ENCODE measurements at places on chromosomes 7 and 10.
A peak's percentile ranks its signal among the peaks of the same experiment; 100 is the strongest.

DNA sequence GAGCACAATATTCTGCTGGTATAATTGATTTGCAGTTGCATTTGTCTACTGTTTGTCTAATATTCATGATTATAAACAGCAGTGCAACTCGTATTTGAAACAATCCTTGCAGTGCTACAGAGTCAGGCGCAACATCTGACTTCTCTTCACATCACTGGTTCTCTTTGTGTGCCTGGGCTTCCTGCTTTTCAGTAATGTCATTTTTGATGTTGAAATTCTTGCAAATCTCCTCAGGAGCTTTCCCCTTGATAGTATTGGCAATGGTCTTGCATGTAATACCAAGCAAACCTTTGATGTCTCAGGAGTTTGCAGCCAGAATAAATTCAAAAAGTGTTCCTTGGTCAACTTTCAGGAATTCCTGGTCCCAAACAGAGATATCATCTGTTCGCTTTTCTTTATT, 20.2 kb downstream of the HPS6 start:
- DNase-seq = no peak

GRCh38 chr10:125043841-125044658, 102.1 kb downstream of the ZRANB1 start:
- DNase-seq = no peak

DNA sequence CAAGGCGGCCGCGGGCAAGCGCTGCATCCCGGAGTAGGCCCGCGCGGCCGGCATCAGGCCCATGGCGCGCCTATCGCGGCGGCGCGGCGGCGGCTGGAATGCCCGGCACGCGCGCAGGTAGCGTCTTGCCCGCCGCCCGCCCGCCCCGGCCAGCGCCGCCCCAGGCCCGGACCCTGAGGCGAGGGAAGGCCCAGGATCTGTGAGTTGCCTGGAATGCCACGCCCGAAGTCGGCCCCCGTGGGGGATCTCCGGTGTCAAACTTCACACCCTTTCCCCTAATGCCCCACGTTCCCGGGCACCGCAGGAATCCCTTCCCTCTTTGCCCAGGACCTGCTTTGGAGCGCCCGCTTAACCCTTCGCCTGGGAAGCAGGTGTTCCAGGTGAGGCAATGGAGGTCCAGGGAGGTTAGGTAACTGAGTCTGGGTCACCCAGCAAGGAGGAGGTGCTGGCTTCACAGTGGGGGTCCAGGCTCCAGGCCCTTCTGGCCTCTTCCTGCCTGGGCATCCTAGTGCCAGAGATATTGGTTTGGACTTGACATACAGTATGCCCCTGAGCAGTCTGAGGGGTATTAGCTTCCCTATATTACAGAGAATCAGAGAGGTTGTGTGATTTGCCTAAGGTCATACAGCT, 138.1 kb downstream of the ARHGAP22 start:
- DNase-seq = no peak

GRCh38 chr10:10794791-10795191, 222.9 kb upstream of the CELF2 start:
- DNase-seq = no peak

DNA sequence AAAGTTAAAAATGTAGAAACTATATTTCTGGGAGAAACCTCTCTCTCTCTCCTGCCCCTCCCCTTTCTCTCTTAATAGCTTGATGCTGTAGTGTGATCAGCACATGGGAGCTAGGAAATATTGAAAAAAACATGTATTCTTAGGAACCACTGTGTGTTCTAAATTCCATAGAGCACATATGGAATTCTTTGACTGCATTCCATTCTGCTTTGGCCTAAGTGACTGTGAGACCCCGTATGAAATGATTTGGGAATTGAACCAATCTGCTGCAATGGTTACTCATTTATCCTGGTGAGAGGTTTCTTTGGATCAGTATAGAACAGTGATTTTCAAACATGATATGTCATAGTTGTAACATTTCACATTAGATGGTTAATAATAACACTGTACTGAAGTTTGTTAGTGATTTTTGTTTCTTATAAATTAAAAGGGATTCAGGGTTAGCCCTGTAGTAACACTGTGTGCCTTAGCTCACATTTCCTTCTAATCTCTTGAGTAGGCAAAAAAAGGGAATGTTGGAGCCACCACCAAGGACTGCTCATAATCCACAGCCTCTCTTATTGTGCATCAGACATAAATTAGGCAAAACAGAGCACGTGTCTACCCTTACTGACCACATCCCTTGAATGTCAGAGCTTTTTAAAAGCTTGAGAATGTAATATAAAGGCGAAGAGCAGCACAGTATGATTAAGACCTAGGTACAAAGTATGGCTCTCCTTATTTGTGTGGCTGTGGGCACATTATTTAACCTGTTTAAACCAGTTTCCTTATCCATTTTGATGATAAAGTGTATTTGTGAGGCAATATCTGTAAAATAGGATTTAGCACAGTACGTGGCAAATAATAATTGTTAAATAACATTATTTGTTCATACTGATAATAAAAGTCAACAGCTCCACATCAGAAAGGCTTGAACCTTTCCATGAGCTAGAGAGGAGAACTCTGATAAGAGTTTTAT, 69.1 kb downstream of the FAM185A start:
- DNase-seq = no peak

DNA sequence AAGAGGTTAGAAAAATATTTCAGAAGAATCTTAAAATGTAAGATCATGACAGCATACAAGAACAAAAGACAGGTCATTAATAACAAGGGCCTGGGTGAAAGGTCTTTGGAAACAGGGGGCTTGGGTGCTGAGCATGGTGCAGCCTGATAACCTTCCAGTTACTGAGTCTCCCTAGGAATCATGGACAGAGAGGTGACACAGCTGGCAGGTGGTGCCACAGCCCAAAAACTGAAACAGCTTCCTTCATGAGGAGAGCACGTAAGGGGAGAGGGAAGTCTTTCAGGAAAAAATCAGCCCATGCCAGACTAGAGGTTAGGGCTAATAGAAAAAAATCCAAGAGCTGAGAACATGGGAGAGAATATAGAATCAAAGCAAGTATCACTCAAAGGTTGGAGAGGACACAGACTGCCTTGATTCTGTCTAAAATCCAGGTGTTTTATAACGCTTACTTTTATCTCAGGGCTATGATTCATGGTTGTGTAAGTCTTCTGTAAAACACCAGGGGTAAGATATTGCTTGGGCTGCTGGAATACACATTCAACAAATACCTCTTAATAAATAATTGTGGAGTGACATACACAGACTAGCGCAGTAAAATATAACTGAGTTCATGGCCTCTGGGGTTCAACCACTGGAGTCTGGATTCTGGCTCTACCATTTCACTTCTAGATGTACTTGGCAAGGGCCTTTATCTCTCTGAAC, 88.1 kb downstream of the SEMA3C start:
- no peak for DNase-seq

GRCh38 chr7:144792050-144792449, 43.8 kb downstream of the TPK1 start:
- no peak for DNase-seq

- no peak for DNase-seq
These were observed 259.6 kb downstream of the RPS24 start for GRCh38 chr10:78292982-78293865.

GRCh38 chr7:132205509-132205908, 370.8 kb downstream of the PLXNA4 start:
- DNase-seq = no peak

- DNase-seq = no peak
These were observed 262.5 kb downstream of the TCERG1L start for GRCh38 chr10:131049016-131049415.

GRCh38 chr10:72020914-72021809, 57.0 kb downstream of the CHST3 start:
- DNase-seq = no peak

DNA sequence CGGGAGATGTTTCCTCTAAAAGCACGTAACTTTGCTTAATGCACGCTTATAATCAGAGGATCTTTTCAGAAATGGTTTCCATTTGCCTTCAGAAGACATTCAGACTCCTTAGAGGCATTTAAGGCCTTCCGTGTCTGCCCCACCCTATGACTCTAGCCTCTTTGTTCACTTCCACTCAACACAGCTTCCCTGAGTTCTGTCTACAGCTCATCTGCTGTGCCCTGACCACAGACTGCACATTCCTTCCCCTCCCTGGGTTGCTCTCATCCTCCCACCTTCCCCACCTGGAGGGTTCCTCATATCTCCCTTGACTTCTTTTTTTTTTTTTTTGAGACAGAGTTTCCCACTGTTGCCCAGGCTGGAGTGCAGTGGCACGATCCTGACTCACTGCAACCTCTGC, 16.6 kb downstream of the FBH1 start:
- no peak for DNase-seq

DNA sequence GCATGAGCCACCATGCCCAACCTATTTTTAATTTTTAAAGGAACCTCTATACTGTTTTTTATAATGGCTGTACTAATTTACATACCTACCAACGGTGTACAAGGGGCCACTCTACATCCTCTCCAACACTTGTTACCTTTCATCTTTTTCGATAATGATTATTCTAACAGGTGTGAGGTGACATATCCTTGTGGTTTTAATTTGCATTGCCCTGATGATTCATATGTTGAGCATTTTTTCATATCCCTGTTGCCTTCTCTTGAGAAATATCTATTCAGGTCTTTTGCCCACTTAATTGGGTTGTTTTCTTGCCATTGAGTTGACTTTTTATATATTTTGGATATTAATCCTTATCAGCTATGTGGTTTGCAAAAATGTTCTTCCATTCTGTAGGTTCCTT, 167.0 kb downstream of the CTTNBP2 start:
- DNase-seq = no peak

- no peak for DNase-seq
These were observed 51.4 kb downstream of the BTAF1 start for GRCh38 chr10:91974960-91975359.

DNA sequence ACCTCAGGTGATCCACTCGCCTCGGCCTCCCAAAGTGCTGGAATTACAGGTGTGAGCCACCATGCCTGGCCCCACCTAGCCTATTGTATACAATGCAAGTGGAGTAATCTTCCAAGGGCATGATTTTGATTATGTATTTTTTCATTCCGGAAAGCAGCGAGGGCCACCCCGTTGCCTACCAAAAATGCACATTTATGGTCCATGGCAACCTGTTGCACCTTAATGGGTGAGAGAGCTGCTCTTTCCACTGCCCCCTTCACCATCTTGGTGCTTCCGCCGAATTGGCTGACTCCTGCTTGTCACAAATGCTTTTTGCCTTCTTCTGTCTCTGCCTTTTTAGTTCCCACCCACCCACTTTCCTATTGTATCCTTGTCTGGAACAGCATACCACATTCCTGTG, 699.5 kb downstream of the LRMDA start:
- no peak for DNase-seq

DNA sequence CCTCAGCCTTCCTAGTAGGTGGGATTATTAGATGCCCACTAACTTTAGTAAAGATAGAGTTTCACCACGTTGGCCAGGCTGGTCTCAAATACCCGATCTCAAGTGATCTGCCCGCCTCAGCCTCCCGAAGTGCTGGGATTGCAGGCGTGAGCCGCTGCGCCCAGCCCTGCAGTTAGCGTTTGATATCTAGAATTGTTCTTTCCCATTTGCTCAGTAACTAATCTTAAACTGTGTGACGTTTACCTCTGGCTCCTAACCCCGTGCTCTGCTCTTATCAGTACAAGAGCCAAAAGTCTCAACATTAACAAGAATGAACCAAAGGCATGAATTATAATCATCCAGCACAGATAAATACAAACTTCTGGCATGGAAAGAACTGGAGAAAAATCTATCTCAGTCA, 47.4 kb downstream of the IGF2BP3 start:
- DNase-seq = no peak

- peak; percentile 7 for DNase-seq
These were observed 136.3 kb downstream of the DPY19L1 start for GRCh38 chr7:34900891-34901513.

DNA sequence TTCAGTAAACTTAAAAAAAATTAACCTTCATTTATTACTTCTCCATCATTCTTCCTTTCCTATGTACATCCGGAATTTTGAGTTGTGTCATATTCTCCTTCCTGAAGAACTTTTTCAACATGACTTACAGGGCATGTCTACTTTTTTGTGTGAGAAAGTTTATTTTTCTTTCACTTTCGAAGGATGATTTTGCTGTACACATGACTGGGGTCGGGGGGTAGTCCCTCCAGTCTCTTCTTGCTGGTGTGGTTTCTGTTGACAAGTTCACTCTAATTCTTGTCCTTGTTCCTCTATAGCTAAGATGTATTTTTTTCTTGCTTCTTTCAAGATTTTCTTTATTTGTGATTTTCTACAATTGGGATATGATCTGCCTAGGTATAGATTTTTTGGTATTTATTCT, 55.8 kb downstream of the INPP5A start:
- DNase-seq = peak; percentile 30

DNA sequence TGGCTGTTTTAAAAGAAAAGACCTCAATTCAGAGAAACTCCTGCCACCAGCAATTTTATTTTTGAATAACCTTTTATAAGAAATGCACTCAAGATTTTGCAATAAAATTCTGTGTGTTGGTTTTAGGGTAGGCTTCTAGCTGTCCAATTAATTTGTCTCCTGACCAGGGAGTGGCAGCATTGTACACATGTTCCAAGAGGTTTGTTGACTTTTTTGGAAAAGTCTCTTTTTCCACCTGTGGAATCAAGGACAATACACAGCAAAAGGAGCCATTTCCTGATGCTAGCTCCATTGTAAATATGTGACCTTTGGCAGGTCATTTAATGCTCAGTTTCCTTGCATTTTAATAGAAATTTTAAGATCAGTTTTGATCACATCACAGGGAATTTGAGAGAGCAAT, 1.8 kb downstream of the GIMAP5 start:
- DNase-seq = no peak

DNA sequence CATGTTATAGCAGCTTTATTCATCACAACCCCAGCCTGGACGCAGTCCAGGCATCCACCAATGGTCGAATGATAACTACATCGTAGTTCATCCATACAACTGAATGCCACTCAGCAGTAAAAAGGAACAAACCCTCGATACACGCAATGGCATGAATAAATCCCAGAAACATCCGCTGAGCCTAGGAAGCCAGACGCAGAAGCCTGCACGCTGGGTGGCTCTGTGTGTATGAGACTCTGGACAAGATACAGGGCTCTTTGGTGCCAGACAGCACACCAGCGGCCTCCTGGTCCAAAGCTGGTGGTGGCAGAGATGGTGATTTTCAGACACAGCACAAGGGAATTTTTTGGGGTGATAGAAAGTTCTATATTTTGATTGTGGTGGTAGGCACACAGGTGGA, 10.0 kb upstream of the CRYGN start:
- DNase-seq = no peak

- DNase-seq = peak; percentile 26
These were observed 24.9 kb downstream of the MTURN start for GRCh38 chr7:30159698-30160143.

GRCh38 chr7:100506356-100506923, 22.7 kb downstream of the NYAP1 start:
- no peak for DNase-seq

GRCh38 chr10:72612203-72612826, 13.6 kb downstream of the MICU1 start:
- no peak for DNase-seq

- DNase-seq = no peak
These were observed 168.5 kb downstream of the LCOR start for GRCh38 chr10:97000487-97001182.

- DNase-seq = no peak
These were observed 150.0 kb downstream of the DNAJB9 start for GRCh38 chr7:108719631-108720030.

- DNase-seq = no peak
These were observed 675 bp downstream of the SLC4A2 start for GRCh38 chr7:151060113-151060415.
